Type B pancreatic cell (in vitro differentiated cells): ENCODE measurements at places on chromosomes 1 and 21.

GRCh38 chr1:51734896-51735745 lies 118.2 kb downstream of the OSBPL9 start:
- no peak for DNase-seq

GRCh38 chr1:5856246-5856815 lies 135.9 kb downstream of the NPHP4 start:
- no peak for DNase-seq

DNA sequence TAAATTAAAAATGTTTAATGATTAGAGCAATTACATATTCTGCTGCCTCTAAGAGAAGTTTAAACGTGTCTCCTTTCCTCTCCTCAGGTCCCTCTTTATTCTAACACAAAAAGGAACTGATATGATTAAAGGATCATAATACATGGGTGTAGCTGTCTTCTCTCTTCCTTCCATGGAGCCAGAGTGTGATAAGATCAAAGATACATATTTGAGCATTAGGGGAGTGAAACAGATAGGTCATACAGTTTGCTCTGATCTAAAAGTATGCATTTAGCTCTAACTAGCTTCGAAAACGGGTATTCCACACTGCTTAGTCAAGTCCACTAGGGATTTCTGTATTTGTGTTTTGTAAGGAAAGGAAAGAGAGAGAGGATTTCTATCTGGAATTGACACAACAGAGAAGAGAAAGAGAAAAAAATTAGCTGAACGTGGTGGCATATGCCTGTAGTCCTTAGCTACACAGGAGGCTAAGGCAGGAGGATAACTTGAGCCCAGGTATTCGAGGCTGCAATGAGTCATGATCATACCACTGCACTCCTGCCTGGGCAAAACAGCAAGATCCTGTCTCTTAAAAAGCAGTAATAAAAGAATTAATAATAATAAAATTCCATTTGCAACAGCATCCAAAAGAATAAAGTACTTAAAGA lies 63.1 kb downstream of the CDC42BPA start:
- DNase-seq = no peak

DNA sequence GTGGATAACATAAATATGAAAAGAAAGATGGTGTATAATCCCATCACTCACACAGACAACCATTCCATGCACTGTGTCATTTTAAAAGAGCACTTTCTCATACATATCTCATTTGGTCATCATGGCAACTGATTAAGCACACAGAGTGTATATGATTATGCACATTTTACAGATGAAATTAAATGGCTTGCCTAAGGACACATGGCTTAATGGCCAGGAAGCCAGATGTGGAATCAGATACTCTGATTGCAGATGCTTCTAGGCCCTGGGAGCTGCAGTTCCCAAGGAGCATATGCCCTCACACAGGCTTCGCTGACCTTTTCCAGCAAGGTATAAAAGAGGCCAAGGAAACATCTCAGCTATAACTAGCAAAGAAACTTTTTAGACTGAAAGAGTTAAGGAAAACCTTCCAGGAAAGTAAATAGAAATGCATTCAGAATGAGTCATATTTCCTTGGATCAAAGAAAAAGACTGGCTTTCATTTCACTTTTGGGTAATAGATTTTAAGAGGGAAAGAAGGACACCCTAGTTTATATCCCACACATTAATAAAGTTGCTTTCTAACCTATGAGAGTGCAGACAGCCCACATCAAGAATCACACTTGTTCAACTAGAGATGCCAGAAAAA lies 19.6 kb upstream of the FAM89A start:
- no peak for DNase-seq

GRCh38 chr1:24969596-24970398 lies 39.7 kb upstream of the RUNX3 start:
- no peak for DNase-seq

- DNase-seq = no peak
These were observed 40.4 kb downstream of the KCNJ15 start for GRCh38 chr21:38297194-38297631.

DNA sequence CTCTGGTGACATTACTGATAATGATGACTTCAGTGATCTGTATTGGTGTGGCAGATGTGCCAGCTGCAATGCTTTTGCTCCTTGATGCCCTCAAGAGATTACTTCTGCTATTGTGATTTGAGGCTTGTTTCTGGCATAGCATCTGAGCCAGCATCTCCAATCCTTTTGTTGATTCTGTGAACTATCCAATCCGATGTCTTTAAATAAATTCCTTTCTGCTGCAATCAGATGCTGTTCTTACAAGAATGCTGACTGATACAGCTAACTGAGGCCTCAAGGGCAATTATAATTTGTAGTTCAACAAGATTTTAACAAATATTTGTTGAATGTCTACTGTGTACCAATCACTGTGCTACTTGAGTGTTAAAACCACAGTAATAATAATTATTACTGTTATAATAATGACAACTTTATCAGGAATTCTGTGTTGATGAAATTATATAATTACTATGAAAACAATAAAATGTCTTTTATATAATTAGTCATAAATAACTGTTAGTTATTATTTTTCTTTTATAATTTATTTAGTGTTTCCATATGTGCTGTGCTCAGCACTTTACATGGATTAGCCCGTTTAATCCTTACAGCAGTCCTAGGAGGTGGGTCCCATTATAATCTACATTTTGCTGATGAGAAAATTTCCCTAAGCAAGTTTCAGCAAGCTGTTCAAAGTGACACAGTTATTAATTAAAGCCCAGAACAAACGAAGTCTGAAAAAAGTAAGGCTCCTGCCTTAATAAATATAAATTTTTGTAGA lies 308.2 kb downstream of the BRINP3 start:
- DNase-seq = no peak

- no peak for DNase-seq
These were observed 119.6 kb downstream of the ACTL8 start for GRCh38 chr1:17874710-17875109.

DNA sequence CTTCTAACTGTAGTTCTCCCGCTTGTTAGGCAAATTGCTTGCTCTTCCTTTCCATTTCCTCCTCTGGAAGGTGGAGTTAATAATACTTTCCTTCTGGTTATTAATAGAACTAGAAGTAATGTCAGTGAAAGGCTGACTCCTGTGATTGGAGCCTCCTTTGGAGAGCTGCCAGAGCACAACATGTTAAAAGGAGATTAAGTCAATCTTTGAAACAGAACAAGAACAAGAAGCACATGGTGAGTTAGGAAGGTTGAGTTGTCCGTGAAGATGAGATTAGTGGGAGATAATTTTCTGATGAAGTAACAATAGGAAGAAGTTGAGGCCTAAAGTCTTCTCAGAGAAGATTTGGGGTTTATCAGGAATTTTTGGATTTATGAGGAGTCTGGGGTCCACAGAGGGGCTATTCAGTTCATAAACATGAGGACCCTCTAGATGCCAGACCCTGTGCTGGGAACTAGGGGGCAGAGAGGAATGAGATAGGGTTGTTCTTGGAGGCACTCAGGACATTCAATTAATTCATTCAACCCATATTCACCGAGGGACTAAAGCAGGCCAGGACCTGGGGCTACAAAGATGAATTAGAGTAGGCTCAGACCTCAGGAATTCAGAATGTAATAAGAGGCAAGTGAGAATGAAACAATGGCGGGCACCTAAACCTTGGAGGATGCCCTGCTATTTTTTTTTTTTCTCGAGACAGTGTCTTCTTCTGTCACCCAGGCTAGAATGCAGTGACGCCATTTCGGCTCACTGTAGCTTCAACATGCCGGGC lies 40.7 kb upstream of the DHCR24 start:
- no peak for DNase-seq

DNA sequence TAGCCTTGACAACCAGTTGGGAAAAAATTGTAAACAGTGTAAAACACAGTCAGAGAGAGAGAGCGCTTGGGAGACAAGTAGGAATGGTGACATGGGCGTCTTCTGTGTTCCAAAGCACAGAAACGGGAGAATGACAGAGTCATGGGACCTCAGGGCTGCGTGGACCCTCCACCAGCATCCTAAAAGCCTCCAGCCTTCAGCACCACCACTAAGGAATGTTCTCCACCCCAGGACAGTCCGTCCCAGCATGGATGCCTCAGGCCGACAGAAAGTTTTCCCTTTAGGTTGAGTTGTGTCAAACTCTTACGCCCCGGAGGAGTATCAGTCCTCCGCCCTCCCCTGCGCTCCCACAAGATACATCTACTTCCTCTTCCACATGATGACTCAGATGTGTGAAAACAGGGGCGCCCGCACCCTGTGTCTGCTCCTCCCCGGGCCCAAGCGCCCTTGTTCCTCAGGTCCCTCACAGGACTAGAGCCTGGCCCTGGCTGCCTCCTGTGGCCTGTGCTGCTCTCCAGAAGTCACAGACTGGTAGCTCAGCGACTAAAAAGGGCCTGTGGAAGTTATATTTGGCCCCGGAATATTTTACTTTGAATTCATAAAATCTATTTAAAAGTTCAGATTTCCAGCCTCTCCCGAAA lies 63.9 kb upstream of the EFHD2 start:
- no peak for DNase-seq

GRCh38 chr21:34042735-34043134 lies 30.6 kb upstream of the MRPS6 start:
- no peak for DNase-seq

DNA sequence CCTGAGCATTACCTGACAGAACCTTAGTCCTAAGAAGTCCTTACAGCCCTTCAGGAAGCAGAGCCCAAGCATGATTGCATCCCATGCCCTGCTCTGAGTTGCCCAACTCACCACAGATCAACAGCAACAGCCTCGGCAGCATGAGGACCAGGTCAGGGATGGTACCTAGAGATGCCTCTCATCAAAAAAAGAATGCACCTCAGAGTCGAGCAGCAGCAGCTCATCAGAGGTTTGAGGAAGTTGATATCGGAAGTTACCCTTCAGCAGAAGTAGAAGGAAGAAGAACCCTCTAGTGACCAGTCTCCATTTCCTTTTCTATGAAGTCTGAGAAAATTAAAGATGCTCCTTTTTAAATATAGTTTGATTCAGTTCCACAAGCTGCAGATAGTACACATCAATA lies at the start of gene FCRL1:
FCRL1 (minus strand) TSS at position 225 of the 400 bp plus-strand sequence; CDS start at position 142, 83 bp downstream.
- no peak for DNase-seq

- no peak for DNase-seq
These were observed 22.7 kb downstream of the PAX7 start for GRCh38 chr1:18653367-18653766.

DNA sequence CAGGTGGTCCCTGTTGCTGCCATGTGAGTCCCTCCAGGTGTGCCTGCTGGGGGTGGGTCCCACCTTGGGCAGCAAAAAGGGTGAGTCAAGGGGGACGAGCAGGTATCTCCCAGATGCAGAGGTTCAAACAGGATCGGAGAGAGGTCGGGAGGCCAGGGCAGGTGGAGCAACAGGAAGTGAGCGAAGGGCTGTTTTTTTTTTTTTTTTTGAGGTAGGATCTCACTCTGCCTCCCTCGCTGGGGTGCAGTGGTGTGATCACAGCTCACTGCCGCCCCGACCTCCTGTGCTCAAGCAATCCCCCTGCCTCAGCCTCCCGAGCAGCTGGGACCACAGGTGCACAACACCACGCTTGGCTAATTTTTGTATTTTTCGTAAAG lies 39.4 kb downstream of the SLC2A7 start:
- DNase-seq = no peak
